ENCODE measurements at places on chromosomes 11 and 22. TPM values are rescaled to one million over a fixed set of nuclear protein-coding genes. Genes with fewer than 3 reads are reported as not detected.

Gene OR52H1
- polyA plus RNA-seq, result not detected

Gene AGBL2
- polyA plus RNA-seq, result 28.6 TPM

Gene TMEM135
- 2.7 TPM for polyA plus RNA-seq

Gene IL17REL
- 0.09 TPM for polyA plus RNA-seq

Gene CALCA
- not detected for polyA plus RNA-seq

Gene TEX12
- polyA plus RNA-seq, result 0.10 TPM

Gene MPEG1
- polyA plus RNA-seq, result 27.7 TPM

Gene RSF1
- polyA plus RNA-seq, result 17.2 TPM

Gene VSIG10L2
- polyA plus RNA-seq, result not detected

Gene DNHD1
- polyA plus RNA-seq, result 58.0 TPM

All from B cell (primary cell).